ENCODE measurements at places on chromosomes 1 and 21. TPM values are rescaled to one million over a fixed set of nuclear protein-coding genes. Genes with fewer than 3 reads are reported as not detected.

S100A13 gene
- 284 TPM for total RNA-seq

B3GALT5 gene
- 2.5 TPM for total RNA-seq

OR2T35 gene
- total RNA-seq, result not detected

ATP6V1G3 gene
- total RNA-seq, result 1.3 TPM

SMIM11 gene
- total RNA-seq, result 7.2 TPM

SPRR2B gene
- total RNA-seq, result not detected

- H3K27me3 ChIP-seq, result no peaks in the 10 kb centered on the region
These were observed 26.8 kb downstream of the EIF4G3 start for GRCh38 chr1:21149855-21150432.

GRCh38 chr1:172149346-172149745 lies 271.1 kb upstream of the C1orf105 start:
- H3K4me3 ChIP-seq, result no peak overlapping the region
- no peaks in the 10 kb centered on the region for H3K36me3 ChIP-seq
- H3K27me3 ChIP-seq, result no peaks in the 10 kb centered on the region
- H3K4me1 ChIP-seq, result peaks cover 8% of the 10 kb centered on the region
- DNase-seq, result no peak

GRCh38 chr1:220322570-220322969 lies 50.3 kb upstream of the RAB3GAP2 start:
- no peak for DNase-seq
- no peaks in the 10 kb centered on the region for H3K4me1 ChIP-seq
- no peak overlapping the region for H3K27ac ChIP-seq
- no peaks in the 10 kb centered on the region for H3K36me3 ChIP-seq

- DNase-seq, result peak; percentile 79
- H3K4me1 ChIP-seq, result peaks cover 8% of the 10 kb centered on the region
- H3K4me3 ChIP-seq, result peak overlapping the region; percentile 81
- H3K27ac ChIP-seq, result peak overlapping the region; percentile 100
- H3K36me3 ChIP-seq, result no peaks in the 10 kb centered on the region
These were observed 737 bp downstream of the HES4 start for GRCh38 chr1:998995-999724.

DNA sequence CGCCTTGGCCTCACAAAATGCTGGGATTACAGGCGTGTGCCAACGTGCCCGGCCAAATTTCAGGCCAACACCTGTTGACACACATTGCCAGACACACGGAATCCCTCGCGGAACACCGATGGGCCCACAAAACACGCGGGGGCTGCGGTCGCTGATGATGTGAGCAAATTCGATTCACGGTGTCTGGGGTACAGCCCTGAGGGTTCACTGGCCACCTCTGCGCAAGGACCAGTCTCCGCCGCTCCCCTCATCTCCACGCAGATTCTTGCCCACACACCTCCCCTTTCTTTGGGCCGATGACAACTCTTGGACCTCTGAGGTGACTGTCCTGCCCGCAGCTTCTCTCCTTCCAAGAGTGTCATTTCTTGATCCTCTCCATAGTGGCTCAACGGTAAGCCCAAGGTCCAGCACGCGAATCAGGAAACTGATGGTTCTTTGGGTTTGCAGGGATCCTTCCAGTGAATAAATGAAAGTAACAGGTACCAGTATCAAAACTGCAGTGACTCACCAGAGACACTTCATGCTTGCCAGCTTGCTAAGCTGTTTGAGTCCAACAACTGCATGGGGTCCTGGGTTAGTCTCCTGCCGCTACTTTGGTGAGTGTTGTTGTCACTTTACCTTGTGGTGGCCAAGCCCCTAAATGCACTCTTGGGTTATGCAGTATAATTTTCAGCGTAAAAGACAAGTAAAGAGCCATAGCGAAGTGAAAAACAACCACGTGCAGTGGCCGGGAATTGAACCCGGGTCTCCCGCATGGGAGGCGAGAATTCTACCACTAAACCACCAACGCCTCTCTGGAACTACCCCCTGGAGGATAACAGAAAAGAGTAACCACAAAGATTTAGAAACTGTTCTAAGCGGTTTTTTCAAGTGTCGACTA lies 11.0 kb upstream of the RNU1-3 start:
- DNase-seq, result peak; percentile 84
- no peak overlapping the region for H3K27ac ChIP-seq
- no peaks in the 10 kb centered on the region for H3K4me1 ChIP-seq
- H3K27me3 ChIP-seq, result no peaks in the 10 kb centered on the region
- H3K36me3 ChIP-seq, result no peaks in the 10 kb centered on the region

DNA sequence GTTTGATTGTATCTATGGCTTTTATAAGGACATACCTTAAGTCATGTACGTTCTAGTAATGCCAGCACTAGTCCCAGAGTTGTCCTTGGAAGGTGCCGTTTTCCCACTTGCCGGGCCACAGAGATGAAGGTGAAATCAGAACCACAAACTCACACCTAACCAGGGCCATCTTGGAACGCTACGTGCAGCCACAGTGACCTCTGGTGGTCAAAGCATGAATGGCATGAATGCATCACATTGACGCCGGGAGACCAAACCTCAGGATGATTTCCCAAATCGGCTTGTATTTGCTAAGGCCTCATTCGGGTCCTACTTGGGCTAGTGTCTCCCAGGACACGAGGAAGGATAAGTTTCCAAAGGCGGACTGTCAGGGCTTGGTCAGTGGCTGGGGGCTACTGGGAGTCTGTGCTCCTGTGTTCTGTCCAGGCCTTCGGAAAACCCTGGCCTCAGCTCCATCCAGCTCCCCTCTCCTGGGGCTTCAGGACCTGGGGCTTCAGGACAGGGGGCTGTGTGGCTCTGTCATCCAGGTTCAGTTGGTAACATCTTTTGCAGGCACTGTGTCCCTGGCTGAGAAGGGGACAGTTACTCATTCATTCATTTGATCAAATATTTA lies 260.5 kb downstream of the PRDM2 start:
- H3K4me1 ChIP-seq, result no peaks in the 10 kb centered on the region
- H3K27ac ChIP-seq, result no peak overlapping the region
- H3K36me3 ChIP-seq, result no peaks in the 10 kb centered on the region
- H3K27me3 ChIP-seq, result peaks cover 43% of the 10 kb centered on the region
- H3K4me3 ChIP-seq, result no peak overlapping the region

Measured in endodermal cell (in vitro differentiated cells).